ENCODE measurements at places on chromosomes 4 and X.

- no peak for DNase-seq
Measured at GRCh38 chr4:185480016-185480732, 8.6 kb upstream of the CCDC110 start.

DNA sequence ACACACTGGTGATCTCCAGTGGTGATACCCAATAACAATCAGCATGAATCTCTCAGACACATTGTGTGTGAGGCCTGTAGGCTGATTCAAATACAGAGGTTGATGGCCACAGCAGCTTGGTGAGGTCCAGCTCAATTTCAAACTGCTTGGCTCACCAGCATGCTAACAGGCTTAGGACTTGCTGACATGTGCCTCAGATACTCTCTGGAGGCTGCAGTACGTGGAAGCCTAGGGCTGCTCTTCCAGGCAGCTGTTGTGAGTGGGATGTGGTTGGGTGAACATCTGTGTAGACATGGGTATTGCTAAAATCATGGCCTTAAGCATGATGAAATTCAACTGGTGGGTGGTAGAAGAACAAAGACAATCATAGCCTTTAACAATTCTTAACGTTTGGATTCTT, 4.3 kb downstream of the CXCL9 start:
- DNase-seq = no peak

- DNase-seq = no peak
Measured at GRCh38 chr4:142817442-142817841, 28.7 kb downstream of the INPP4B start.

- no peak for DNase-seq
Measured at GRCh38 chr4:76449362-76449767, 14.3 kb downstream of the SHROOM3 start.
